ENCODE measurements at places on chromosomes 5 and 9. TPM values are rescaled to one million over a fixed set of nuclear protein-coding genes. Genes with fewer than 3 reads are reported as not detected.

BRD9 gene
- 39.9 TPM for total RNA-seq

HSPA5 gene
- 61.6 TPM for total RNA-seq

LHX3 gene
- total RNA-seq, result not detected

GRCh38 chr5:43649256-43649655 lies 46.3 kb downstream of the NNT start:
- H3K36me3 ChIP-seq, result peaks cover 54% of the 10 kb centered on the region
- H3K27ac ChIP-seq, result no peak overlapping the region
- DNase-seq, result no peak
- H3K27me3 ChIP-seq, result no peaks in the 10 kb centered on the region

- H3K27ac ChIP-seq, result peak overlapping the region; percentile 62
- H3K4me3 ChIP-seq, result no peak overlapping the region
- H3K36me3 ChIP-seq, result no peaks in the 10 kb centered on the region
Observed at GRCh38 chr5:38783011-38783561, 62.7 kb upstream of the OSMR start.

LECT2 gene
- not detected for total RNA-seq

COL15A1 gene
- 256 TPM for total RNA-seq

RXRA gene
- total RNA-seq, result 50.3 TPM

GRCh38 chr5:14628346-14628745 lies 36.2 kb upstream of the OTULIN start:
- H3K27me3 ChIP-seq, result no peaks in the 10 kb centered on the region
- H3K4me1 ChIP-seq, result no peaks in the 10 kb centered on the region
- no peak overlapping the region for H3K27ac ChIP-seq
- DNase-seq, result no peak
- no peaks in the 10 kb centered on the region for H3K36me3 ChIP-seq

GRCh38 chr9:72497447-72498046 lies 23.9 kb upstream of the TMC1 start:
- no peak overlapping the region for H3K27ac ChIP-seq
- H3K4me1 ChIP-seq, result no peaks in the 10 kb centered on the region
- no peaks in the 10 kb centered on the region for H3K27me3 ChIP-seq
- no peak for DNase-seq
- no peaks in the 10 kb centered on the region for H3K36me3 ChIP-seq
- no peak overlapping the region for H3K4me3 ChIP-seq

DNA sequence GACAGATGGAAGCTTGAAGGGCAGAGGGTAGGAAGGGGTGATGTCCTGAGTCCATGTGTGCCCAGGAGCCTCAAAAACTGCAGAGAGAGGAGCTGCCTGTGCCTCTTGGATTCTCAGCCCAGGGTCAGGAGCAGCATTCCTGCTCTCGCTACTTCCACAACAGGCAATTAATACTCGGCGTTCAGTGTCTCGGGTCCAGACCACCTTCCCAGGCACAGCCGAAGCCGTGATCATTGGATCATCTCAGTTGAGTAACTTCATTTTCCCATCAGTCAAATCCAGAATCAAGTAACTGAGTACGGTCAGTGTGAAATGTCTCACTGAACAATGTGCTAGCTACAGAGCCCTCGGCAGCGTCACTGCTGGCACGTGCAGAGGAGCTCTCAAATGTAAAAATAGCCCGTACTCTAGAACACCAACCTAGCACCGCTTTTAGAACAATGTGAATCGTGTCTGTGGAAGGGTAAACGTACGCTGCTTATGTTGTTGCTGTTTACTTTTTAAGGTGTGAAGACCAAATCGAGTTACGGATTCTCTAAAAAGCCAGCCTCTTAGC lies 63.5 kb upstream of the IRX4 start:
- no peaks in the 10 kb centered on the region for H3K27me3 ChIP-seq
- DNase-seq, result no peak
- H3K4me3 ChIP-seq, result no peak overlapping the region
- H3K36me3 ChIP-seq, result no peaks in the 10 kb centered on the region

DNA sequence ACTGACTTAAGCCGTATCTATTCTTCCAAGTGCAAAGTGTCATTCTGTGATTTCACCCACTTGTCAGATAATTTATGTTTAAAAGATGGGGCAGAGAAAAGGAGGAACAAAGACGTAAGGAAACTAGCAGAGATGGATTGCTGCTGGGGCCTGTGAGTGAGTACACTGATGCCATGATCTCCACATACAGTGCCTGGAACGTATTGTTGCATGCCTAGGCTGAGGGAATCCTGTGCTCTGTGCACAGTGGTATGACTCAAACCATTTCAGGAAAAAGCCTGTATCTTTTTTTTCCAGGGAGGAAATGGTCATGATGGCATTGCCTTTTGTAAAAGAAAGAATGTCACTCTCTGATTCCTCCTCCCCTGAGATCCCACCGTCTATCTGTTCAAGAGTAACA lies 359.5 kb upstream of the ADAMTS16 start:
- H3K27ac ChIP-seq, result no peak overlapping the region
- no peaks in the 10 kb centered on the region for H3K36me3 ChIP-seq
- H3K27me3 ChIP-seq, result no peaks in the 10 kb centered on the region
- no peak overlapping the region for H3K4me3 ChIP-seq
- no peaks in the 10 kb centered on the region for H3K4me1 ChIP-seq
- DNase-seq, result no peak

GRCh38 chr9:37974506-37975173 lies 70.7 kb upstream of the SLC25A51 start:
- H3K36me3 ChIP-seq, result peaks cover 24% of the 10 kb centered on the region
- H3K4me1 ChIP-seq, result peaks cover 3% of the 10 kb centered on the region
- H3K4me3 ChIP-seq, result no peak overlapping the region
- H3K27me3 ChIP-seq, result no peaks in the 10 kb centered on the region
- no peak overlapping the region for H3K27ac ChIP-seq

GRCh38 chr9:124128568-124129166 lies 117.1 kb downstream of the LHX2 start:
- no peak overlapping the region for H3K4me3 ChIP-seq
- H3K4me1 ChIP-seq, result no peaks in the 10 kb centered on the region
- no peak for DNase-seq
- H3K27me3 ChIP-seq, result no peaks in the 10 kb centered on the region

ARSI gene
- 10.1 TPM for total RNA-seq

DNA sequence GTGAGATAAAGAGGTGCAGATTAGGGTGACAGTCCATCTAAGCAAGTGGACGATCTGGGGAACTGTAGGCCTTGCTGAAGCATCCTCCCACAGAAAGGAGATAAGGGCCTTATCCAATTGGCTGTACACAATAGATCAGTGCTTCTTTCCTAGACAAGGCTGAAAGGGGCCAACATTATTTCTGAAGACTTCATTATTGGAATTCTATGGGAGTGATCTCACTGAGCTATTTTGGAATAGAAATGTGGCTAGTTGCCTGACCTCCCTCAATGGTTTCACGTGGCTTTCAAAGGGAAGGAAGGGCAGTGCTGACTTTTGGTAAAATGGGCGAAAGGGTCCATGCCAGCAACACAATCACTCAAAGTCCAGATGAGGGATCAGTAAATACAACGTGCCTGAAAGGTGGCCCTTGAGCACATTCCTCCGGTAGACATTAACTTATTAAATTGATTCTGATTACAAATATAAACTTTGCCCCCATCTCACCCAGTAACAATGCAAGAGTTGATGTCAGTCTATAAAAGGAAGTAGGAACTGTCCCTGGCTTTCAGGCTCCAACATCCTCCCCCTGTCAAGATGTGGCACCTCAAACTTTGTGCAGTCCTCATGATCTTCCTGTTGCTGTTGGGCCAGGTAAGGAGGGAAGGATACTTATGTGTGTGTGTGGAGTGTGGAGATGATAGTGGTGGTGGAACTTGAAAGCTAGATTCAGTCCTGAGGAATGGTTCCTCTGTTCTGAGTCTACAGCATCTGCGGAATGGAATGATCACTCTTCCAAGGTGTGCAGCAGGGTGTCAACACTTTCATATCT lies at the start of gene LEAP2:
TSS of gene LEAP2 (plus strand) at position 550 of the 811 bp plus-strand sequence. CDS start at position 577, 27 bp downstream.
- H3K4me3 ChIP-seq, result no peak within 1 kb of the TSS
- DNase-seq, result no peak
- H3K36me3 ChIP-seq, result peaks cover 57% of the 10 kb centered on the region
- H3K4me1 ChIP-seq, result peaks cover 17% of the 10 kb centered on the region
- H3K27ac ChIP-seq, result no peak within 1 kb of the TSS
- no peaks in the 10 kb centered on the region for H3K27me3 ChIP-seq

GRCh38 chr9:7058473-7058872 lies 300.7 kb downstream of the KDM4C start:
- H3K27ac ChIP-seq, result no peak overlapping the region
- peaks cover 8% of the 10 kb centered on the region for H3K36me3 ChIP-seq
- H3K27me3 ChIP-seq, result no peaks in the 10 kb centered on the region
- H3K4me1 ChIP-seq, result no peaks in the 10 kb centered on the region

- DNase-seq, result no peak
- H3K36me3 ChIP-seq, result no peaks in the 10 kb centered on the region
- H3K27ac ChIP-seq, result no peak overlapping the region
- no peak overlapping the region for H3K4me3 ChIP-seq
- H3K4me1 ChIP-seq, result peaks cover 10% of the 10 kb centered on the region
Observed at GRCh38 chr5:91318724-91319123, 64.4 kb downstream of the ARRDC3 start.

DNA sequence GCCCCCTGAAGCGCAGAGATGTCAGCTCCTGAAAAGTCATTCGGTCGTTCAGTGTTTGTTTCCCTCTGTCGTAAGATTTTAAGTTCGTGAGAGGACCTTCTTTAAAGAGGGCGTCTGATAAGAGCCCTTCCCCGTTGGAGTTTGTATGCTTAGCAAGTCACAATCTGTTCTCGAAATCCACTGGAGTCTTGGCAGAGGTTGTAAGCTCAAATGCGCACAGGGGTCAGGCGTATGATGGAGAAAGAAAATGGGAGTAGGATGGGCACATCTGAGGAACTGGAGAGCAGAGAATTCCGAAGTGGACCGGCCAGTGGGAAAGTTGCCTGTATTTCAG lies 710 bp downstream of the HSD17B4 start:
- H3K27ac ChIP-seq, result peak overlapping the region; percentile 92
- peaks cover 15% of the 10 kb centered on the region for H3K4me1 ChIP-seq
- no peaks in the 10 kb centered on the region for H3K27me3 ChIP-seq
- H3K36me3 ChIP-seq, result peaks cover 10% of the 10 kb centered on the region

NUTM2F gene
- not detected for total RNA-seq

DNA sequence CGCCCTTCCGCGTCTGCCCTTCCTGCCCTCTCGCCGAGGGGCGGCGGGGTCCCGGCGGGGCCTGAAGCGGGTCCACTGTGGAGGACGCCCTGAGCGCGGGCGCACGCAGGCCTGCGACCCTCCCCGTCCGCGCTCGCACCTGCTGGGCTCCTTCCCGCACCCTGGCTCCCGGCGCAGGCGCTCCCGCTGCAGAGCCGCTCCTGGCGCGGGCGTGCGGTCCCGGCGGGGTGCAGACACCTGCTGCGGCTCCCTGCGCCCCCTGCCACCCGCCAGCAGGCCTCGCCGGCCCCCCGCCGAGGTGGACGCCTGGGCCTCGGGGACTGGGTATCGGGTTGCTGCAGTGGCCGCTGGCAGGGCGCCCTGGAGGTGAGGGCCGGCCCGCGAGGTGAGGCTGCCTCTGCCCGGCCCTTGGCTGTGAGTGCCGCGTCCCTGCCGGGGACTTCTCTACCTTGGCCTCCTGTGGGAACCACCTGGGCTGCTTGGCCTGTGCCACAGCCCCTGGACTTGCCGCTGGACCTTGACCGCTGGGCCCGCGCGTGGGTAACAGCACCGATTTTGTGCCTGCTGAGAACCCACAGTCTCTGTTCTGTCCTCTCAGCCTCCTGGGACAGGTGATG lies 627 bp downstream of the ARRDC1 start:
- no peaks in the 10 kb centered on the region for H3K36me3 ChIP-seq
- H3K4me3 ChIP-seq, result peak overlapping the region; percentile 84
- no peak for DNase-seq
- H3K27me3 ChIP-seq, result no peaks in the 10 kb centered on the region
- H3K27ac ChIP-seq, result peak overlapping the region; percentile 89

DNA sequence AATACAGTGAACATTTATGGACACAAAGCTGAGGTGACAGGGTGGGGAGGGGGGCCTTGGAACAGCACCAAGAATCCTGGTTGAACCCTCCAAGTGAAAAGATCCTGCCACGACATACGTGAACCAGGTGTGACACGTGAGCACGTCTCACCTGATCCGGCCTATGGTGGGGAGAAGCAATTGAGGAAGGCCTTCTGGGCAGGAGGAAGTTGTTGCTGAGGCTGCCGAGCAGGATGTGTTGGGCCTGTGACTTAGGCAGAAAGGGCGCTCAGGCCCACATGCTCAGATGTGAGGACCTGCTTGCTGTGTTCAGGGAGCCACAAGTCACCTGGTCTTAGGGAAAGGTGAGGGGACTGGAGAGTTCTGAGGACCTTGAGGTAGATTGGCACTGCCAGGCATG lies 2.5 kb upstream of the MAPK9 start:
- no peak for DNase-seq
- peaks cover 19% of the 10 kb centered on the region for H3K4me1 ChIP-seq
- H3K27ac ChIP-seq, result no peak overlapping the region
- H3K27me3 ChIP-seq, result no peaks in the 10 kb centered on the region

- no peak overlapping the region for H3K27ac ChIP-seq
- no peaks in the 10 kb centered on the region for H3K36me3 ChIP-seq
- DNase-seq, result peak; percentile 34
- peaks cover 7% of the 10 kb centered on the region for H3K4me1 ChIP-seq
Observed at GRCh38 chr5:73198833-73199592, 26.0 kb downstream of the TMEM174 start.

CDH6 gene
- total RNA-seq, result 4.7 TPM

RETREG1 gene
- total RNA-seq, result 11.3 TPM

DNA sequence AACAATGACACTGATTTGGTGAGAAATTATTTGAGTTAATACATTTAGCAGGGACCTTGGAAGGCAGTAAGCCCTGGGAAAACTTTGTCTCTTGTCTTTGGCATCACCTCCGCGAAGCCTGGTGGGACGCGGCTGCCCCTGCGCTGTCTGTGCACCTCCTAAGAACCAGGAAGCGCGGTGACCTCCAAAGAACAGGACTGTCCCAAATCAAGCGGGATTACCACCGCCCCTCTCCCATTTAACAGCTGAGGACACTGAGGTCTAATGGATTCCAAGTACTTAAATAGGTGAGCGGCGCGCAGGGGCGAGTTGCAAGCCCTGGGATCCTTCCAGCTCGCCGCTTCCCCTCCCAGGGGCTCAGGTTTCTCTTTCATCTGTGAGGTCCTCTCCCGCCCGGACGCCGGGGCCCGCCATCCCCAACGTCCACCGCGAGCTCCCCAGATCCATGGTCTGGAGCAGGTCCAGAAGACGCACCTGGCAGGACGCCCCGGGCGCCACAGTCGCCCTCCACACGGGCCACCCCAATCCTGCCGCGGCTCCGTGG lies 432 bp downstream of the STARD4 start:
- H3K4me3 ChIP-seq, result peak overlapping the region; percentile 82
- peaks cover 22% of the 10 kb centered on the region for H3K4me1 ChIP-seq
- H3K27me3 ChIP-seq, result no peaks in the 10 kb centered on the region
- peak; percentile 92 for DNase-seq

- no peaks in the 10 kb centered on the region for H3K27me3 ChIP-seq
- no peaks in the 10 kb centered on the region for H3K36me3 ChIP-seq
- H3K4me1 ChIP-seq, result no peaks in the 10 kb centered on the region
- H3K27ac ChIP-seq, result no peak overlapping the region
- H3K4me3 ChIP-seq, result no peak overlapping the region
Observed at GRCh38 chr5:13957032-13957645, 12.7 kb upstream of the DNAH5 start.

DNA sequence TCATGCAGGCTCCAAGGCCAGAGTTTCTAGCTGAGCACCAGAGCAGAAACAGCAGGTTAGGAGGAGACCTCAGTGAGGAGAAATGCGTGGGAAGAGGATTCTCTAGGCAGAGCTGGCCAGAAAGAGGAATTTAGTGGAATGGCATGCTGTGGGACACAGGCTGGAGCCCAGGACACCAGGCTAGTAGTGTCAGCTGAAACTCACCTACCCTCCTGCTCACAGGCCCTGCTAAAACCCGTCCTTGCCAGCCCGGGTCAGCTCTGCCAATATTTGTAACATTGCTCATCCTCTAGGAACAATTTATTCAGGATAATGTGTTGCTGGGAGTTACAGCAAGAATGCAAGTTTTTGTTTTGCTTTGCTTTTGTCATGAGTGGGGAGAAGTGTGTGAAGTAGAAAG lies 40.2 kb upstream of the AGXT2 start:
- no peak for DNase-seq
- no peaks in the 10 kb centered on the region for H3K36me3 ChIP-seq
- H3K27me3 ChIP-seq, result no peaks in the 10 kb centered on the region
- H3K27ac ChIP-seq, result no peak overlapping the region

LAMC3 gene
- total RNA-seq, result 0.06 TPM
